ENCODE measurements at places on chromosomes 5 and 9.

- H3K4me1 ChIP-seq, result peaks cover 25% of the 10 kb centered on the region
- no peak overlapping the region for H3K4me3 ChIP-seq
- no peak for DNase-seq
- H3K36me3 ChIP-seq, result peaks cover 8% of the 10 kb centered on the region
Observed at GRCh38 chr5:172853355-172853975, 19.4 kb downstream of the ERGIC1 start.

GRCh38 chr5:15585841-15586591 lies 86.0 kb downstream of the FBXL7 start:
- H3K36me3 ChIP-seq, result no peaks in the 10 kb centered on the region
- no peaks in the 10 kb centered on the region for H3K4me1 ChIP-seq
- H3K27me3 ChIP-seq, result no peaks in the 10 kb centered on the region
- H3K4me3 ChIP-seq, result no peak overlapping the region
- H3K27ac ChIP-seq, result no peak overlapping the region

DNA sequence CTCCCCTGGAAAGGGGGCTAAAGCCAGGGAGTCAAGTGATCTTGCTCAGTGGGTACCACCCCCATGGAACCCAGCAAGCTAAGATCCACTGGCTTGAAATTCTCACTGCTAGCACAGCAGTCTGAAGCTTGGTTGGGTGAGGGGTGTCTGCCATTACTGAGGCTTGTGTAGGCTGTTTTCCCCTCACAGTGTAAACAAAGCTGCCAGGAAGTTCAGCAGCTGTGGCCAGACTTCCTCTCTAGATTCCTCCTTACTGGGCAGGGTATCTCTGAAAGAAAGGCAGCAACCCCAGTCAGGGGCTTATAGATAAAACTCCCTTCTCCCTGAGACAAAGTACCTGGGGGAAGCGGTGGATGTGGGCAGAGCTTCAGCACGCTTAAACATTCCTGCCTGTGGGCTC lies 17.1 kb upstream of the EPB41L4A start:
- H3K36me3 ChIP-seq, result no peaks in the 10 kb centered on the region
- H3K4me3 ChIP-seq, result no peak overlapping the region
- DNase-seq, result no peak
- peaks cover 5% of the 10 kb centered on the region for H3K27me3 ChIP-seq
- no peak overlapping the region for H3K27ac ChIP-seq
- no peaks in the 10 kb centered on the region for H3K4me1 ChIP-seq

DNA sequence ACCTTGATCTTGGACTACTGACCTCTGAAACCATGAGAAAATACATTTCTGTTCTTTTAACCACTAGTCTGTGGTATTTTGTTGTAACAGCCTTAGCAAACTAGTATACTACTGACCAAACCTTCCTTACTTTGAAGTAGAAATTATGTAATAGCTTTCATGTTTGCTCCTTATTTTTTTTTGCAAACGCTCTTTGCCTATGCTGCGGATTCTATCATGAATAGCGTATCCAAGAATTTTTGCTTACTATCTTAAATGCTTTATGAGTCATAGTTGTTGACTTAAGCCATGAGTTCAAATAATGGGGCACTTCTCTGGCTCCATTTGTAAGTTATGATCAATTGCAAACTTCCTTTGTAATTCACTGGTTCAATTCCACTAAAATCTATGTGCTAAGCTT lies 154.8 kb upstream of the CYLC2 start:
- H3K27ac ChIP-seq, result no peak overlapping the region
- no peaks in the 10 kb centered on the region for H3K27me3 ChIP-seq
- no peaks in the 10 kb centered on the region for H3K36me3 ChIP-seq

DNA sequence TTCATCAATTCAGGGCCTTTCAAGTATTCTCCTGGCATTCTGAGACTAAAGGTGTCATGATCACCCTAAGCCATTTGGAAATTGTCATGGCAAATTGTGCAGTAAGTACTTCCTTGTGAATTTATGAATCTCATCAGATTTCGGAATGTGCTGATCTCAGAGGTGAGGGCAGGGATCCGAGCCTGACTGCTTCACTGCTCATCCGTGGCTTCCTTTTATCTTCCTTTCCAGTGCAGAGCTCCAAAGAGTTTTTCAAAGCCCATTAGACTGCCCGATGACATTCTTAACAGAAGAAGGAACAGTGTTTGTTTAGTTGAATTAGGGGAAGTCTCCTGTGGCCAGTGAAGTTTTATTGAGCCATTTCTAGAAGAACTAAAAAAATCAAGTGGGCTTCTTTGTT lies 182.8 kb upstream of the GDNF start:
- no peak overlapping the region for H3K27ac ChIP-seq
- no peaks in the 10 kb centered on the region for H3K4me1 ChIP-seq
- no peaks in the 10 kb centered on the region for H3K36me3 ChIP-seq
- no peak for DNase-seq

- no peak for DNase-seq
- peaks cover 40% of the 10 kb centered on the region for H3K4me1 ChIP-seq
- no peaks in the 10 kb centered on the region for H3K27me3 ChIP-seq
- H3K36me3 ChIP-seq, result peaks cover 39% of the 10 kb centered on the region
- peak overlapping the region; percentile 10 for H3K27ac ChIP-seq
- peak overlapping the region; percentile 86 for H3K4me3 ChIP-seq
Observed at GRCh38 chr5:179731791-179732411, 721 bp upstream of the MAML1 start.

GRCh38 chr9:81826517-81826906 lies 101.7 kb upstream of the SPATA31D4 start:
- H3K36me3 ChIP-seq, result no peaks in the 10 kb centered on the region
- H3K27me3 ChIP-seq, result no peaks in the 10 kb centered on the region
- no peaks in the 10 kb centered on the region for H3K4me1 ChIP-seq
- H3K27ac ChIP-seq, result no peak overlapping the region
- no peak overlapping the region for H3K4me3 ChIP-seq
- DNase-seq, result no peak

GRCh38 chr9:89372230-89372816 lies 54.0 kb downstream of the SECISBP2 start:
- peaks cover 25% of the 10 kb centered on the region for H3K36me3 ChIP-seq
- peak overlapping the region; percentile 40 for H3K27ac ChIP-seq
- H3K4me3 ChIP-seq, result no peak overlapping the region
- peaks cover 52% of the 10 kb centered on the region for H3K4me1 ChIP-seq
- no peak for DNase-seq
- H3K27me3 ChIP-seq, result no peaks in the 10 kb centered on the region

DNA sequence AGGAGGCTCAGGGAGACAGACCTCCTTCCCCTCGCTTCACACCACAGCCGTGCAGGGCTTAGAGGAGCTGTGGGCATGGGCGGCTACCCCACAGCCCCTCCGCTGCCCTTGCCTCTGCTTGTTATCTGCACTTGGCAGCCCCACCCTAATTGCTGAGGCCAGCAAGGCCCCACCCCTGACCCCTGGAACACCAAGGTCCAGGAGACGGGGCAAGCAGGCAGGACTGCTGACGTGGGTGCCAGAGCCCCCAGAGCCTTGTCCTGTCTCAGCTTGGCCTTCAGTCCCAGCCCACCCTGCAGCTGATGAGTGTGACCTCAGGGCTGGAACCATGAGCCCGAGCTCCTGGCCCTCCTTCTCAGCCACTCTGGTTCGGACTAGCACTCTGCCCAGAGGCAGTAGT lies 29.1 kb upstream of the NEURL1B start:
- H3K27me3 ChIP-seq, result no peaks in the 10 kb centered on the region
- H3K36me3 ChIP-seq, result no peaks in the 10 kb centered on the region
- H3K4me3 ChIP-seq, result no peak overlapping the region
- H3K4me1 ChIP-seq, result no peaks in the 10 kb centered on the region

GRCh38 chr9:89522959-89523285 lies 25.0 kb upstream of the SEMA4D start:
- no peak for DNase-seq
- peak overlapping the region; percentile 81 for H3K27ac ChIP-seq
- no peaks in the 10 kb centered on the region for H3K36me3 ChIP-seq
- H3K4me1 ChIP-seq, result peaks cover 100% of the 10 kb centered on the region
- no peaks in the 10 kb centered on the region for H3K27me3 ChIP-seq
- H3K4me3 ChIP-seq, result peak overlapping the region; percentile 29

GRCh38 chr5:73625944-73626811 lies at the start of gene ARHGEF28:
Gene ARHGEF28, plus strand, starts transcription at chr5:73626196. Its CDS starts 58,656 bp downstream, at chr5:73684852.
- DNase-seq, result peak; percentile 40
- H3K27ac ChIP-seq, result no peak within 1 kb of the TSS
- peaks cover 11% of the 10 kb centered on the region for H3K4me1 ChIP-seq
- H3K27me3 ChIP-seq, result peaks cover 44% of the 10 kb centered on the region

DNA sequence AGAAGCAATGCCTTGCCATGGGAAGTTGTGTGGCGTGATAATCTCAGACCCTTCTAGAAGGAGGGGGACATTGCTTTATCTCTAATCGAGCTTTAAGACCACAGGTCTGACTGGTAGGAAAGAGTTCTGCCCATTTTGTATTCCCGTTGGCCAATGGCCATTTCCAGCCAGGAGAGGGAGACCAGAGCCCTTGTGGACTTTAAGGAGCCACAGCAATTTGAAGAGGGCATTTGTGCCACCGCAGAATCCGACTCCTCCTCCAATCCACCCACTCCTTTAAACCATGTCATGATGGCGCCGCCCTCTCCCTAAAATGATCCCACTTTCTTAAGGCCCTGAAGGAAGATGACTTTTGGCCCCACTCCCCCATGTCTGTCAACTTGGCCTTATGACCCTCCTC lies 560.5 kb upstream of the ADAMTS16 start:
- no peaks in the 10 kb centered on the region for H3K27me3 ChIP-seq
- H3K36me3 ChIP-seq, result no peaks in the 10 kb centered on the region
- no peak overlapping the region for H3K4me3 ChIP-seq
- no peak for DNase-seq
- no peaks in the 10 kb centered on the region for H3K4me1 ChIP-seq
- no peak overlapping the region for H3K27ac ChIP-seq

DNA sequence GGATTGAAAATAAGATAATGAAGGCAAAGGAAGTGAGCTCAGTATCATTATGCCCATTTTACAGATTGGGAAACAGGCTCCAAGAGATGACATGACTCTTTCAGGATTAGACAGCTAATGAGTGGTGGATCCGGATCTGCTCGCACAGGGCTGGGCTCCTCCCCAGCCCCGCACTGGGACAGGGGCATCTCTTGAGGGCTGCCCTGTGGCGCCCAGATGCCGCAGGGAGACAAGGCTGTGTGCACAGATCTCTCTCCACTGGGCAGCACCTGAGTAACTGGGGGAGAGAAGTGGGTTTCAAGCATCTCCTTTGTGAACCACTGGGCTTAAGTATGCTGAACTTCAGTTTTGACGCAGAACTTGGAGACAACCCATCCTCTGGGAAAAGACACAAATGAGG lies 43.9 kb downstream of the ADAMTS2 start:
- no peaks in the 10 kb centered on the region for H3K4me1 ChIP-seq
- H3K4me3 ChIP-seq, result no peak overlapping the region

DNA sequence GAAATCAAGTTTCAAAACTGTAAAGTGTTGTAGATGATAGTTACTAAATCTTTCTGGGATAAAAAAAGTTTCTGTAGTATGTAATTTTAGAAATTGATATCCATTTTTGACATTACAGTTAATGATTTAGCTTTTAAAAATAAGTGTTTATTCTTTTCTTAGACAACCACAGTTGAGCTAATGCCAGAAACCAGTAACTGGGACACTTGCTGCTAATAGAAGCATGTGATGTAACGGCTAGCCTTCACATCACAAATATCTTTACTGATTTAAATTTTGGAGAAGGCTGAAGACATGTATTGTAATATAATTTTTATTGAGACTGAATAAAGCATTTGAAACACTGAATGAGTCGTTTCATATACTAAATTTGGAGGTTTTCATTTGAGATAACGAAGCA lies 18.8 kb downstream of the CSNK1G3 start:
- no peaks in the 10 kb centered on the region for H3K36me3 ChIP-seq
- peaks cover 3% of the 10 kb centered on the region for H3K4me1 ChIP-seq
- H3K27ac ChIP-seq, result no peak overlapping the region
- no peaks in the 10 kb centered on the region for H3K27me3 ChIP-seq
- no peak overlapping the region for H3K4me3 ChIP-seq

- H3K27ac ChIP-seq, result no peak overlapping the region
- peaks cover 15% of the 10 kb centered on the region for H3K4me1 ChIP-seq
- no peak for DNase-seq
- no peaks in the 10 kb centered on the region for H3K36me3 ChIP-seq
- peaks cover 9% of the 10 kb centered on the region for H3K27me3 ChIP-seq
Observed at GRCh38 chr5:176610435-176610773, 448 bp upstream of the GPRIN1 start.

- DNase-seq, result no peak
- H3K36me3 ChIP-seq, result no peaks in the 10 kb centered on the region
- no peak overlapping the region for H3K27ac ChIP-seq
- H3K4me3 ChIP-seq, result no peak overlapping the region
Observed at GRCh38 chr5:7776442-7776841, 74.5 kb downstream of the CFAP90 start.

- no peak for DNase-seq
- H3K4me1 ChIP-seq, result no peaks in the 10 kb centered on the region
- no peak overlapping the region for H3K27ac ChIP-seq
- H3K4me3 ChIP-seq, result no peak overlapping the region
- no peaks in the 10 kb centered on the region for H3K27me3 ChIP-seq
Observed at GRCh38 chr9:124079176-124079925, 67.8 kb downstream of the LHX2 start.

- DNase-seq, result no peak
- H3K36me3 ChIP-seq, result no peaks in the 10 kb centered on the region
- no peaks in the 10 kb centered on the region for H3K4me1 ChIP-seq
- no peak overlapping the region for H3K4me3 ChIP-seq
Observed at GRCh38 chr9:107883496-107884124, 394.0 kb upstream of the KLF4 start.

- no peaks in the 10 kb centered on the region for H3K36me3 ChIP-seq
- no peak for DNase-seq
- H3K4me1 ChIP-seq, result no peaks in the 10 kb centered on the region
- no peaks in the 10 kb centered on the region for H3K27me3 ChIP-seq
Observed at GRCh38 chr5:111813537-111813936, 56.5 kb upstream of the NREP start.

GRCh38 chr9:1320607-1321195 lies 270.5 kb downstream of the DMRT2 start:
- no peak overlapping the region for H3K27ac ChIP-seq
- no peak for DNase-seq
- H3K36me3 ChIP-seq, result no peaks in the 10 kb centered on the region

DNA sequence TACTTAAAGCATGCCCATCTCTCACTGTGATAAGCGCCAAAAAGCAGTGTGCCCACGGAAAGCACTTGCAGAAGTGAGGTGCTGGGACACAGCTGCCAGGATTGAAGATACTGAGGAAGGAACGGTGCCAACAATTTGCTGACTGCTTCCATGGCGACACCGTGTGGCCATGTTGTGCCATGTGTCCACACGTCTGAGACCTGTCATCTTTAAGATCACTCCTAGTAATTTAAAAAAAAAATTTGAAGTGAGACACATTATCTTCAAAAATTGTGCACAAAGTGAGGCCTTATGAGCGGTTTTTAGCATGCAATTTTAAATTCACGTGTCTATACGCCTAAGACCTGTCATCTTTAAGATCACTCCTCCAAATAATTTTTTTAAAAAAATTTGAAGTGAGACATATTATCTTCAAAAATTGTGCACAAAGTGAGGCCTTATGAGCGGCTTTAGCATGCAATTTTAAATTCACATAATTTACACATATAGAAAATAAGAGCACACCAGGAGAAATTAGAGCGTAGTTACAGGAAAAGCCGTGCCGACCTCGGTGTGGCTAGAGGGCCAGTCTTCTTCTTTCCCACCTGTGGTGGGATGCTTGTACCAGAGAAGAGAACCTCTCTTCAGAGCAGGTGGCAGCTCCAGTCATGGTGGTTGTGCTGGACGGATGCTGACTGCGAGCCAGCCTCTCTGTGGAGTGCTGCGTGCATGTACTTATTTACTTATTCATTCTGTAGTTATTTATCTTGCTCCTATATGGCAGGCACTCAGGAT lies 21.4 kb upstream of the FLT4 start:
- H3K27ac ChIP-seq, result no peak overlapping the region
- H3K4me3 ChIP-seq, result no peak overlapping the region
- no peaks in the 10 kb centered on the region for H3K36me3 ChIP-seq
- H3K27me3 ChIP-seq, result peaks cover 6% of the 10 kb centered on the region
- H3K4me1 ChIP-seq, result peaks cover 13% of the 10 kb centered on the region

- no peaks in the 10 kb centered on the region for H3K36me3 ChIP-seq
- H3K27ac ChIP-seq, result no peak overlapping the region
- no peak for DNase-seq
- H3K27me3 ChIP-seq, result no peaks in the 10 kb centered on the region
- no peaks in the 10 kb centered on the region for H3K4me1 ChIP-seq
Observed at GRCh38 chr5:15695215-15695731, 195.3 kb downstream of the FBXL7 start.

Measured in CD4-positive, alpha-beta T cell (primary cell).